ENCODE measurements at places on chromosomes 12 and 14.

GRCh38 chr12:128794661-128795529 is 28.9 kb downstream of the SLC15A4 start:
- no peak for DNase-seq

GRCh38 chr12:57433370-57433769 is 1.2 kb upstream of the INHBC start:
- DNase-seq = no peak

DNA sequence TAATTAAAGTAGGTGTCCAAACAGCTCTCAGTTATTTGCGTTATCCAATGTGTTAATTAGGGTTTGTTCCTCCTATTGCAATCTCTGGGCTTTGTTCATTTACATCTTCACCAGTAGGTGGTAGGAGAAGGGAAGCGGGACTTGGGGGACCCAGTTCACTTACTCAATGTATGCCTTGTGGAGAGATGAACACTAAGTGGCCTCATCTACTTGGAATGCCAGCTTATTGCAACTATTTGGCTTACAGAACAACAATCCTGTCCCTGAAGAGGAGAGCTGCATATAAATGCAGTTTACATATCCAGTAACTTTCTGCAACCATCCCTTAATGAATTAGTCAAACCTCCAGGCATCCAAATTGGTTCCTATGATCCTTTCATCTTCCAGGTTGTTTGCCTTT is 417.1 kb upstream of the CCDC196 start:
- DNase-seq = no peak

- no peak for DNase-seq
Measured at GRCh38 chr14:65550779-65551643, 138.5 kb downstream of the FUT8 start.

GRCh38 chr14:104900639-104901512 is 23.8 kb upstream of the PLD4 start:
- DNase-seq = no peak

DNA sequence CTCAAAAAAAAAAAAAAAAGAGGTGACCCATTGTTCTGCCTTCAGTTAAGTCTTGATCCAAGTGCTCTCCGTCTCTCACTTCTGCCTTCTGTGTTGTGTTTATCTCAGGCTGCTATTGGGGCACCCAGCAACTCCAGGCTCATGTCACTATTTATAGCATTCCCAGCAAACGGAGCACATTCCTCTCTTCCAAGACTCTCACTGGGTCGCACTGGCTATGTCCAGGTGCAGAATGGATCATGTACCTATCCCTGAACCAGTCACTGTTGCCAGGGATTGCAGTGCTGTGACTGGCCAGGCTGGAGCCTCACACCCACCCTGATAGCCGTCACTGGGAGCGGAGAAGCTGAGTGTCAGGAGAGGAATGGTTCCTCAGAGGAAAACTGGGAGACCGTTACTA is 31.2 kb downstream of the RHOF start:
- DNase-seq = no peak
